Fibroblast of lung (primary cell): ENCODE measurements at places on chromosomes 6 and 20. TPM values are rescaled to one million over a fixed set of nuclear protein-coding genes. Genes with fewer than 3 reads are reported as not detected.

Gene IL17A
- total RNA-seq: not detected in 2 replicates

Gene C6orf118
- not detected in 2 replicates for total RNA-seq

Gene GNRH2
- not detected in 2 replicates for total RNA-seq

Gene CLVS2
- total RNA-seq: under 0.01 TPM in 1 of 2 replicates, not detected in the other

Gene CDH4
- 2.3 and 4.8 TPM in 2 replicates for total RNA-seq

Gene GCNT2
- 0.77 and 2.1 TPM in 2 replicates for total RNA-seq

Gene TCF15
- total RNA-seq: not detected in 2 replicates

Gene PROCR
- total RNA-seq: 46.0 and 50.5 TPM in 2 replicates

Gene RNF39
- total RNA-seq: not detected in 2 replicates

Gene C20orf144
- total RNA-seq: under 0.01 and 0.17 TPM in 2 replicates

Gene LAMP5
- 2.1 and 2.6 TPM in 2 replicates for total RNA-seq

Gene OLIG3
- total RNA-seq: not detected in 2 replicates

Gene PSMG4
- total RNA-seq: 24.4 and 34.2 TPM in 2 replicates

Gene MMS22L
- 6.2 and 11.1 TPM in 2 replicates for total RNA-seq
